ENCODE measurements at places on chromosomes 11 and 22.

- DNase-seq: peak; percentile 51
Observed at GRCh38 chr11:118657238-118657637, 22.2 kb downstream of the TREH start.

DNA sequence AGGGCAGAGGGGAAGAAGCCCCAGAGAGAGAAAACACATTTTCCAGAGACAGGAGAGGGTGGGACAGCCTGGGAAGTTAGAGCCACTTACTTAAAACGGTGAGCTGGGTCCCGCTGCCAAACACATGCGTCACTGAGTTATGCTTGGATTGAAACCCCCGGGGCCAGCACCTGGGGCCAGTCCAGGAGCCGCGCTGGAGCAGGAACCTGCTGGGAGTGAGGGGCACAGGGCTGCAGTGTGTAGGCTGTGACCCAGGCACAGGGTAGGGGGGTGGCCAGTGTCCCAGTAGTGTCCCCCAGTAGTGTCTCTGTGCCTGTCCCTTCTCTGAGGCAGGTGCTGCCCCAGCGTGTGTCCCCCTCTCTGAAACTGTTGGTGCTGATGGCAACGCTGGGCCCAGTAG lies 5.2 kb downstream of the IGLL1 start:
- peak; percentile 29 for DNase-seq

- DNase-seq: no peak
Observed at GRCh38 chr11:126886636-126887035, 113.9 kb downstream of the KIRREL3 start.

DNA sequence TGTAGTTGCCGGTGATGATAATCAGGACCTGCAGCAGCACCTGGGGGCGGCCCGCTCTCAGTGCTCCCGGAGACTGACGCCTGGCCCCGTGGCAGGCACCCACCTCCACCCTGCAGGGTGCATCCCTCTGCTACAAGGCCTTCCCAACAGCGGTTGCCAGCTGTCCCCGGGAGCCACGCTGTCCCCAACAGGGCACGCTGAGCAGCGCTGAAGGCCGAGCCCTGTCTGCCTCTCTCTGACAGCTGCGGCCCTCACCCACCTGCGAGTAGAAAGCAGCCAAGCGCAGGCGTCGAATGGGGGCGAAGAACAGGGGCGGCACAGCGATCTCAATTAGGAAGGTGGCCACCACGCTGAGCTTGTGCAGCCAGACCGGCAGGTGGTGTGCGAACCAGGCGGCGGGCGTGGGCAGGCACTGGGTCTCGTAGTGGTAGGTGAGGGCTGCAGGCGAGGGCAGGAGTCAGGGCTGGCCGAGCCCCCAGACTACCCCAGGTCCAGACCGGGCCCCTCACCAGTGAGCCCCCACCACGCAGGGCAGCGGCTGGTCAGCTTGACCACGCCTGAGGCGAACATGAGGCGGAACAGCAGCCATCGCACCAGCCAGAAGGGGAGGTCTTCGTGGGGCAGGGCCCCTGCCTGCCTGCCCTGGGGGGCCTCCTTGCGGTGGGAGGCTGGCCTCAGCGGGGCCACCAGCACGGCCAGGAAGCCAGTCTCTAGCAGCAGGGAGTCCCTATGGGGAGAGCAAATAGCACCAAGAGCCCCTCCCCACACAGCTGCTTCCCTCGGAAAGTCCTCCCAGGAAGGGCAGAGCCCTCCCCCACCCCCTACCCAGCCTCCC lies 1.5 kb downstream of the LMF2 start:
- DNase-seq: no peak

DNA sequence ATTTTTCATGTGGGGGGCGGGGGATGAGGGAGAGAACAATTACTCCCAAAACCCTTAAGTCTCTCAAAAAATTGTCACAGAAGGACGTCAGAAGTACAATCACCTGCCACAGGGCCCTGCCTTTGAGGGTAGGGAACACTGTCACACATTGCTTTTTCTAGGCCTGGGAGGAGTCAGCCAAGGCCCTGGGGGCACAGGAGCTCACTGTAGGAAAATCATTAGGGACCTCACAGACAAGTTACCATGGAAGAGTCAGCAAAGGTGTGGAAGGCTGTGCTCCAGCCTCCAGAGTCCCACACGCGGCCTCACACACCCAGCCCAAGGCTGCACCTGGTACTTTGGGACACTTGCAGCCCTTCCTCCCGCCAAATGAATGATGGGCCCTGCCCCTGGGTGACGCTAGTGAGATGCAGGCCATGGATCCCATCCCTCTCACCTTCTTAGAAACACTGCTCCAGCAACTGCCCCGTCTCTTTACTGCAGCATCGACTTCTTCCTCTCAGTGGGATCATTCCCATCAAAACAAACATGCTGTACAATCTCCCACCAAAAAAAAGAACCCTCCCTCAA lies 3.3 kb downstream of the PLEKHA7 start:
- DNase-seq: peak; percentile 57

DNA sequence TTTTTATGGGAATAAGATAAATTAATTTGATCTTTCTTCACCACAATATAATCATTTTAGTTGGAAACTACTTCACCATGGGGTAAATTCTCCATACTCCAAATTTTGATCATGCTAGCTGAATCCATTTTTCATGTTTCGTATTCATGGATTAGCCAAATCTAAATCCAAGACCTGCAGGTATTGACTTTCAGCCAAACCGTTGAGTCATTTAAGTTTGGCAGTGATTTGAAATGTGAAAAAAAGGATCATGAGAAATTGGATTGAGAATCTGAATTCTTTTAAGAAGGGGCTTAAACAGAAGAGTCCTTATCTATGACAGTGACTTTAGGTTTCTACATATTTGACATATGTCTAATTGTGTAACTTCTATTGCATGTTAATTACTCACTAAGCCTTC lies 5.3 kb downstream of the GAS2 start:
- DNase-seq: no peak

GRCh38 chr11:118988280-118988679 lies 9.7 kb upstream of the CENATAC start:
- DNase-seq: no peak

DNA sequence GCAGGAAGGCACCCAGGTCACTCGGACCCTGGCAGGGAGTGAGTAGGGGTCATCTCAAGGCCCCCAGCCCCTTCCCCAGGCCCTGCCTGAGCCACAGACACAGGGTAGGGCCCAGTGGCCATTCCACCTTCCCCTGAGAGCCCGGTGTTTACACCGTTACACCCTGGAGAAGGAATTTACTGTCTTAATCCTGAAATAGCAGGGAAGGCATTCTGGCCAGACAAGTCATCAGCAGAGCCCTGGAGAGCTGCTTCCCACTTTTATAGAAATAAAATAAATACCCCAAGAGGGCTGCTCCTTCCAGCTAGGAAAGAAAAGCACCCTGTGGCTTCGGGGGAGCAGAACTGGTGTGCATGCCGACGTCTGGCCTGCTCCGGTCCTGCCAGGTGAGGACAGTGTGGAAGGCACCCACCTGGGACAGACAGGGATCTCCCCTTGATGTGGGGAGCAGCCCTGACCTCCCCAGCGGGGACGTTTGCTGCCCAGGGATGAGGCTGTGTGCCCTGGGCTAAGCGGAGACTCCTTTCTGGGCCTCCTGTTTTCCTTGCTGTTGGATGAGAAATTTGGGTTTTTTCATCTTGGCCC lies 180.0 kb downstream of the MN1 start:
- DNase-seq: no peak

- no peak for DNase-seq
Observed at GRCh38 chr11:120326845-120327281, 1.8 kb downstream of the TLCD5 start.

DNA sequence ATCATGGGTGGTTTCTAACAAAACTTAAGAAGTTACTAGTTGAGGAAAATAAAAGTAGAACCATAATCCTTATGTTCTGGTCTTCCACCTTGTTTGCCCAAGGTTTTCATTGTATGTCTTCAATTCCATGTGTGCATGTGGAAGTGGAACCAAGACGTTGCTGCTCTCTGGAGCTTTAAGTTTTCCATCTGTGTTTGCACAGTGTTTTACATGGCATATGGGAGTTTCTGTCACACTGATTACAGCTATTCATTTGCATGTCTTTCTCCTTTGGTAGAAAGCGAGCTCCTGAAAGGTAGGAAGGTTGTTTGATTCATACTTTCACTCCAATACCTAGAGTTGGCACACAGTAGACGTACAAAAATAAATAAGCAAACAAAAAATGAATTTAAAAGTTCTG lies 112.6 kb upstream of the LUZP2 start:
- no peak for DNase-seq

DNA sequence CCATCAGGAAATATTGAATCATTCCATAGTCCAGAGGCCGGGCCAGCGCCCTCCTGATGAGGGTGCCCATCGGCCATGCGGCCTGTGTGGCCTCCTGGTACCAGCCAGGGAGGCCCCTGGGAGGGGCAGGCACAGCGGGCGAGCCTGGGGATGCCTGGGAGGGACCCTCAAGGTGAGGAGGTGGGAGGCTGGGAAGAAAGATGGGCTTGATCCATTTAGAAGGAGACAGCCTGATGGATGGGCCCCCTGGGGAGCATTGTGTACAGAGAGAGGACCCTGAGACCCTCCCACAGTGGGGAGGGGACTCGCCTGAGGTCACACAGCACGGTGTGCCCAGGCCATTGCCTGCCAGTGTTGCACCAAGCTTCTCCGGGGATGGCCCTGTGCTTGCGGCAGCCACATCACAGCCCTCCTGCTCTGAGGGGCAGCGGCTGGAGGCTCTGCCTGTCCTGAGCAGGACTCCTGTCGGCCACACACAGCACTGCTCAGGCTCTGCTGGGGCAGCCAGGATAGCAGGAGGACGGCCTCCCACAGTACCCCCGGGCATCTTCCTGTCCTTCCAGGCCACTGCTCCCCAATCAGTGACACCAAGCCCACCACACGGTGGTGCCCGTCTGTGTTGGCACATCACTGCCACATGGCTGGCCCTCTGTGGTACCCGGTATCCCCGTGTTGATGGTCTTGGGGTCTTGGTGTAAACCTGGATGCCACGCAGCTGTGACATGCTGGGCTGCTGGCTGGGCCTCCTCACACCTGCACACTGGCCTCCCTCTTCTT lies 290.0 kb downstream of the TBC1D22A start:
- peak; percentile 32 for DNase-seq

DNA sequence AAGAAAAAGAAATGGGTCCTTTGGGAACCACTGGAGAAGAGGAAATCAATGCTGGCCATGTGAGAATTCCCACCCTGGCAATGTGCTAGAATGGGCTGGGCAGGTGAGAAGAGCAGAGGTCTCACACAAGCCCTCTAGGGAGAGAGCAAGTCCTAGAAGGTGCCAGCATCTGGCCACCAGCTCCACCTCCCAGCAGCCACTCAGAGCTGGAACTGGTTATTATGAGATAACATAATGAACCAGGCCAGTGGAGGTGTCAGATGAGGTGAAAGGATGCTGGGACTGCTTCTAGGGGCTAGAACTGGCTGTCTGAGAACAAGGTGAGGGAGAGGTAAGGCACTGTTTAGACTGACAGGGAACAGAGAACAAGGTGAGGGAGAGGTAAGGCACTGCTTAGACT lies 29.3 kb downstream of the NEFH start:
- DNase-seq: no peak

GRCh38 chr22:44026630-44027511 lies 2.8 kb downstream of the PARVB start:
- peak; percentile 92 for DNase-seq

GRCh38 chr11:64206457-64207255 lies at the start of gene FERMT3:
TSS of gene FERMT3 (plus strand) at chr11:64206721. CDS start at chr11:64207365, 644 bp downstream.
- DNase-seq: peak; percentile 88

GRCh38 chr22:24427500-24428164 lies at the start of gene ADORA2A:
TSS of gene ADORA2A (plus strand) at chr22:24427599. CDS start at chr22:24433405, 5,806 bp downstream.
- peak; percentile 80 for DNase-seq

- DNase-seq: peak; percentile 88
Observed at GRCh38 chr22:50209893-50210292, 9.1 kb downstream of the SELENOO start.

GRCh38 chr11:6663794-6664469 lies 8.3 kb upstream of the DCHS1 start:
- DNase-seq: no peak

DNA sequence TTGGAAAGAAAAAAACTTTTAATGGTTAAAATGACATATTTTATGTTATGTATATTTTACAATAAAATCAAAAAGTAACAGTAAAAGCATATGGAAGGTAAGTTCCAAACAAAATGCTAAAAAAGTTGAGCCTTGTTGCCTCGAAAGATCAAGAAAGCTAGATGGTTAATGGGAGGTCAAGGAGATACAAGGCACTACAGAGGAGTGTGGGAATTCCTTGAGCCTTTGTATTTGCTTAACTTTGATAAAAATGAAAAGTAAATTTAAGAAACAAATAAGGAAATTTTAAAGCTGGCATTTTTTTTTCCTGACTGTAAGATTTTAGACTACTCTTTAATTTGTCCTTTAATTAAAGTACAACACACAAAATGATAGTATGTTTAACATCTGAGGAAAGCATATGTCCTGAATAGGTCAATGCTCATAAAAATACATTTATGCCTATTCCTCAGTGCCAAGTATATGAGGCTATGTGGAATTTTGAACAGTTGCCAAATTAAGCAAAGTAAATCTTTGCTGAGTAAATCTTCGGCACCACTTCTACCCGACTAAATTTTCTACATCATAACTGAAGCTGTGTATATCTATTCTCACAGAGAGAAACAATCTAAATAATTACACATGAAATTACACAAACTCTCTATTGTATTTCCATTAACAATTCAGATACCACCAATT lies 108.8 kb downstream of the TTC28 start:
- DNase-seq: no peak

GRCh38 chr11:33479231-33479630 lies 221.4 kb downstream of the C11orf91 start:
- DNase-seq: no peak

GRCh38 chr11:107577346-107577711 lies 11.8 kb upstream of the ALKBH8 start:
- no peak for DNase-seq

GRCh38 chr11:124583781-124584180 lies 14.0 kb downstream of the OR8A1 start:
- no peak for DNase-seq

- no peak for DNase-seq
Observed at GRCh38 chr11:121895919-121896318, 220.1 kb downstream of the BLID start.

- peak; percentile 48 for DNase-seq
Observed at GRCh38 chr11:35619116-35619854, 1.0 kb downstream of the FJX1 start.

- DNase-seq: no peak
Observed at GRCh38 chr11:120217941-120218694, 7.3 kb downstream of the OAF start.

- no peak for DNase-seq
Observed at GRCh38 chr11:127247261-127247851, 246.8 kb upstream of the KIRREL3 start.

GRCh38 chr11:115642660-115643059 lies 138.4 kb upstream of the CADM1 start:
- DNase-seq: no peak

Data from aorta (tissue), 5 donors.